AG08395 (cell line): ENCODE measurements at places on chromosomes 13 and 19.
A peak's percentile ranks its signal among the peaks of the same experiment; 100 is the strongest.

DNA sequence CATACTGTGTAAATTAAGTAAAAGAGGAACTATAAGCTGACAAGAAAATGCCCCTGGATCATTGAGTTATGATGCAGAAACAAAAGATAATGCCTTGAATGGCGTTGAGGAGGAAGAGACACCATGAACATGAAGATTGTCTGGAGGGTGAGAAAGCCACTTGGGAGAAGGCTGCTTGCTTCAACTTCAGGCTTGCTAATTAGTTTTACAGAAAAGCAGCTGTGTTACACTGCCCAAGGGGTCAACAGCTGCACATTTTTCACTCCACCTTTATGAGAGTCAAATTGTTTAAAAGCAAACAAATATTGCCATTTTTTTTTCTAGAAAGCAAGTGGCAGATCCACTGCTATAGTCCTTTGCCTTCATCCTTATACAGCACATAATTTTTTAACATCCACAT lies 35.5 kb upstream of the KLF12 start:
- DNase-seq: no peak

DNA sequence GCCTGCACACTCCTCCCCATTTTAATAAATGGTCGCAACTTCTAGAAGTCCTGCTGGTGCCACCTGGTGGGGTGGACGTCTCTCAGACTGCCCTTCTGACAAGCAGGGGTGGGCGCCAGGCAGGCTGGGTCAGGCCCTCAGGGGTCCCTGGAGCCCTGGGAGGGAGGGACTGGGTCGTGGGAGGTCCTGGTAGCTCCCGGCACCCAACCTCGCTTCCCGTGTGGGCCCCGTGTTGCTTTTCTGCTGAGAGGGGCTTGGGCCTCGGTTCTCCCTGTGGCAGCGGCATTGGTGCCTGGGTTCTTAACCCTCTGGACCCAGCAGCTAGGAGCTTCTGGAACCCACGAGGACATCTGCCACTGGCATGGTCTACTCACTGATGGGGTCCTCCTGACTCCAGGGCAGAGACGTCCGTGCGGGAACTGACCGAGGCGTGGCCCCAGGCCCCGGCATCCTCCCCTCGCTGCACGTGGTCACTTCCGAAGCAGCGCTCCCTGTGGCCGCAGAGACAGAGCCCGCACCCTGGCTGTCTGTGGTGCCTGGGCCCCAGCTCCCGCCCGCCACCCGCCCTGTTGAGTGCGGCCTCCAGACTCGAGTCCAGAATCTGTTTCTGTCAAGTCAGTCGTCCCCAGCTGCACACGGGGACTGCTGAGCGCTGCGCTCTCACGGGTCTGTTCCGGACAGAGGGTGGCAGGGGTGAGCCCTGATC lies 6.0 kb upstream of the TMPRSS9 start:
- DNase-seq: no peak

DNA sequence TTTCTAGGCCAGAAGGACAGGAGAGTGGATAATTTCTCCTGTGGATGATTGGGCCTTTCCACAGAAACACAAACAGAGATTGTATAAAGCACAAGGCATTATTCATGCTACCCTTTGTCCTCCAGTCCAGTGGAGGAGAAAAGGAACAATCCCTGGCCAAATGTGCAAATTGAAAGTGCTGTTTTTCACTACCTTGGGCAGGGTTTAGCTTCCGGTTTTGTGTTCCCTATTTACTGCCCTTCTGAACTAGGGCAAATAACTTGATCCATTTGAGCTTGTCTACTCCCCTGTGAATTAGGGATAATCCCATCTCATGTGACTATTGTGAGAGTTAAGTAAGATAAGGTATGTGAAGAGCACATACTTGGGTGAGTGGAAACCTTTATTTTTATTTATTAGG lies 13.3 kb downstream of the PDX1 start:
- DNase-seq: no peak

- DNase-seq: no peak
Observed at GRCh38 chr19:14459703-14460102, 15.5 kb downstream of the PTGER1 start.

DNA sequence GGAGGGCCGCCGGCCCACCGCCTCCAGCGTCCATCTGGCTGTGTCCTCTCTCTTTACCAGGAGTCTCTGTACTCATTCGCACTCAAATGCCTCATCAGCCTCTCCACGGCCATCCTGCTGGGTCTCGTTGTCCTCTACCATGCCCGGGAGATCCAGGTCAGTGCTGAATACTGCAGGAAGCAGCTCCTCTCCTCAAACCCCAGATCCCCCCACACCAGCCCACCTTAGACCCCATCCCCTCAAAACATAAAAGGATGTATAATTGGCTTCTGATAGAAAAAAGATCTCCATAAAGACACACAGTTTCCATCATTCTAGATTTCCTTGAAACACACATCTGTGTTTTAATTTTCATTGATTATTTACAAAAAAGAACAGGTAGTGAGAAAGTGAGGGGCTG lies 8.1 kb downstream of the KCNN1 start:
- no peak for DNase-seq

DNA sequence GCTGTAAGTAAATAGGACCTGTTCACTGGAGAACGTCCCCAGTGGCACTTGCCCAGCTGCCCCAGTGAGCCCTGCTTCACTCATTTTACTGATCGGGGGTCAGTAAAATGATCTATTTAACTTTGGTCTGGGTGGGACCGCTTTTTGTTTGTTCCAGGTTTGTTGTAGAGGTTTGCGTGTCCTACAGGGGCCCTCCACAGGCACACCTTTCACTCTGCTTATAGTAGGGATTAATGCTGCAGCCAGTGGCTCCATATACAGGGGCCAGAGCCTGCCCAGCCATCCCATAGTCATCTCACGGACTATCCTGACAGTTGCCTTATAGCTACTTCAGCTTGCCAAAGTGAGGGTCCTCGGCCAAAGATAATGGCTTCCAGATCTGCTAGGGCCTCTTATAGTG lies 104.1 kb downstream of the DNAJC3 start:
- DNase-seq: no peak

DNA sequence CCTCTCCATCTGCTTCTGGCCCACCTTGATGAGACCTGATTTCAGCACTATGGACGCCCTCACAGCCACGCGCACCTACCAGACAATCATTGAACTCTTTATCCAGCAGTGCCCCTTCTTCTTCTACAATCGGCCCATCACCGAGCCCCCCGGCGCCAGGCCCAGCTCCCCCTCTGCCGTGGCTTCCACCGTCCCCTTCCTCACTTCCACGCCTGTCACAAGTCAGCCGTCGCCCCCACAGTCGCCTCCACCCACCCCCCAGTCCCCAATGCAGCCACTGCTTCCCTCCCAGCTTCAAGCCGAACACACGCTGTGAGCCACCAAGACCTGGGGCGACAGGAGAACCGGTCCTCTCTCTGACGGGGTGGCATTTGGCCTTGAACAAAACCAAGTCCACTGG lies 19.3 kb upstream of the NPAS1 start:
- DNase-seq: no peak

- no peak for DNase-seq
Observed at GRCh38 chr13:105602956-105603670, 932.3 kb downstream of the EFNB2 start.

DNA sequence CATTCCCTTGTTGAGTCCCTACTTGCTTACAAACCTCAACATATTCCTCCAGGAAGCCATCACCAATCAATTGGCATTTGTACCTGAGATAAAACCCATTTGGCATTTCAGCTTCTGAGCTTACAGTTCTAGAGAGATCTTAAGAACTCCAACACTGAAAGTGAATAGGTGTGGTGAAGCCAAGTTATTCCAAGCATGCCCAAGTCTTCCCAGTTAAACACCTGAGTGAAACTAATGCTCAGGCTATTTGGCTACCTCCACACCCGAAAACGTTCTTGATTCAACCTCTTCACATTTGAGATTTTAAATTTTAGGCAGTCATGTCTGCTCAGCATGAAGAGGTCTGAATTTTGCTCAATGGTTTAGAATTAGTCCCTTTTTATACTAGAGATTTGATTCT lies 2.5 kb upstream of the SCEL start:
- no peak for DNase-seq

DNA sequence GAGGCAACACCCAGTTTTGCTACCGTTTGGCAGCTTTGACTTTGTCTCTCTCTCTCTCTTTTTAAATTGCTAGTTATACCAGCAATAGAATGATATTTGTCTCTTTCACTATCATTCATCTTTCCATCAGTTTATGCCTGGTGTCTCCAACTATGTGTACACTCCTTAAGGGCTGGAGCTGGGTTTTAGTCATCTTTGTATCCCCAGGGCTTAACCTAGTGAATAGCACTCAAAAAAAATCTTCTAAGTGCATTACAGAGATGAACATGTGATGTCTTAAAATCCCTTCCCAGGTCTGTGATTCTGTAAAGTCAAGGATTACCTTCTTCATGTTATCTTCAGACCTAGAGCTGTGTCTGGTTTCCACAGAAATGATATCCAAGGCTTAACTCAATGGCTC lies 7.8 kb upstream of the UBL3 start:
- DNase-seq: no peak

DNA sequence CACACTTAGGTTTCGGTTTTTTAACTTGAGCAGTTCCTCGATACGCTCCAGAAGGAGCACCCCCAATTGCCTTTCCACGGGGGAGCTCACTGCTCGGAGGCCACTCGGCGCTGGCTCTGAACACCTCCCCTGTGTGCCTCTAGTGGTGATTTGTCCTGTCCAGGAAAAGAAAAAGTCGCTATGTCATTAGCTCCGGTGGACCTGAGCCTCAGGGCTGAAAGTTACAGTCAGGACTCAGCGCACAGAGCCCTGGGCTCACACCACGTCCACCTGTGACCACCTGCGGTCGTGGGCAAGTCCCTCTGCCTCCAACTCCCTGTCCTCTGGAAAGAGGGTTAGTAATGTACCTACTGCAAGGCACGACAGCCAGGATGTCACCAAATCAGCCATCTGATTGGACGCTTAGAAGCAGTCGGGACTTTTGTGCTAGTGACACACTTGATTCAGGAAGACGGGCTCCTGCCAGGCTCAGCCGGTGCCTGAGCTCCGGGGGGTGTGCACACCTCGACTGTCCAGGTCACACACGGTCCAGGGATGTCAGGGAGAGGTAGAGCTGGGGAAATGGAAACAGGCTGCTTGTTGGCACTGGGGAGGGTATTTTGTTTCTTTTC lies 3.9 kb upstream of the TMPRSS9 start:
- no peak for DNase-seq

DNA sequence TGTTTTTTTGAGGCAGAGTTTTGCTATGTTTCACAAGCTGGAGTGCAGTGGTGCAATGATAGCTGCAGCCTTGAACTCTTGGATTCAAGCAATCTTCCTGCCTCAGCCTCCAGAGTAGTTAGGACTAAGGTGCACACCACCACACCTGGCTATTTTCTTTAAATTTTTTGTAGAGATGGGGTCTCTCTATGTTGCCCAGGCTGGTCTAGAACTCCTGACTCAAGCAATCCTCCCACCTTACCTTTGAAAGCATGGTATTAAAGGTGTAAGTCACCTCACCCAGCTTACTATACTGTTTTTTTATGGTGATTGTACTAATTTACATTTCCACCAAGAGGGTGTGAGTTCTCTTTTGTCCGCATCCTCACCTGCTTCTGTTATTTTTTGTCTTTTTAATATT lies 110.0 kb downstream of the FREM2 start:
- no peak for DNase-seq

DNA sequence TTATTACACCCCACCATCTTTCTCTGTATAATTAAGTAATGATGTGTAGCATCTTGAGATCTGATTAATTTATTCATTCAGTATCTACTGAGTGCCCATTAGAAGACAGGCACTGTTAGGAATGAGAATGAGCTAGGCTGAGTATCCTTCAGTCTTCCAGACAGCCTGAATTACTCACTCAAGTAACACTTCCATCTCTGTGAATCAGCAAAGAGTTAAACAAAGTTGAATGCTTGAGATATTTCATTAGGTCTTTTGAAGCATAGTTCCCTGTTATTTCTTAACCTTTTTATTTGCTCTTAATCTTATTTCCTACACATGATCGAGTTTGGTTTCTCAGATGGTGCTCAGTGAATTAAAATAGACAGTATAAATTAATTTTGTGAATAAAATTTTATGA lies 413.7 kb downstream of the DCT start:
- DNase-seq: peak; percentile 8

DNA sequence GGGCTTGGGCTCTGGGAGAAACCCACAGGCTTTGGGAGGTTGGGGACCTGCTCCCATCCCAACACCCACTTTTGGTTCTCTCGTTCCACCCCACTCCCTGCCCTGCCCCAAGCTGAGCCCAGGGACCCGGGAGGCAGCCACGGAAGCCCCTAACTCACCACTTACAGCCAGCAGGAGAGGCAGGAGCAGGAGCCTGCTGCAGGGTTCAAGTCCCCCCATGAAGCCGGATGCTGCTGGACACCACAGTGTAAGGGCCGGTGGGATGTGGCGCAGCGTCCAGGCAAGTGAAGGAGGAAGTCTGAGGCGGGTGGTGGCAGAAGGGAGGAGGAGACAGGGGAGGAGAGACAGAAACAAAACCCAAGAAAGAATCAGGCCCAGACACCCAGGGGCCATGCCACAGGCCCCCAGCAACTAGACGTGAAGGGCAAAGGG lies at the start of gene TYROBP:
TSS of gene TYROBP (minus strand) at position 286 of the 432 bp plus-strand sequence. CDS start at position 219, 67 bp downstream.
- no peak for DNase-seq

- no peak for DNase-seq
Observed at GRCh38 chr19:35216833-35217648, 11.5 kb downstream of the FAM187B start.

GRCh38 chr13:52345631-52346251 lies 60.2 kb downstream of the THSD1 start:
- DNase-seq: no peak

- no peak for DNase-seq
Observed at GRCh38 chr19:56838909-56839651, 1.4 kb downstream of the PEG3 start.

DNA sequence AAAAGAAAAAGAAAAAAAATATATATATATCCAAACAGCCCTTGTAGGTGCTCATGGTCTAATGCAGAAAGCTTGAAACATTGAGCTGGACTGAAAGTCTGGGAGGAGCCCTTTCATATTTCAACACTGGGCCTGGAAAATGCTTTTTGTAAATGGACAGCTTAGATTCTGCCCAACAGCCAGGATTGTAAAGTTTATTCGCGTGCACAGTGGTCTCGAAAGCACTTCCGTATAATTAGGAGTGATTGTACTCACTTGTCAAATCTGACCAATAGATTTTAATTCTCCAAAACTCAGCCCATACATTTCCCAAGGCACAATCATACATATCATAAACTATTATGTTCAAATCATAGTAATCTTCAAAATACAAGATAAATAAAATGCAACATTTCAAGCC lies 260.1 kb downstream of the COL4A1 start:
- DNase-seq: no peak

GRCh38 chr13:113889467-113889866 lies 25.6 kb upstream of the GAS6 start:
- DNase-seq: no peak

DNA sequence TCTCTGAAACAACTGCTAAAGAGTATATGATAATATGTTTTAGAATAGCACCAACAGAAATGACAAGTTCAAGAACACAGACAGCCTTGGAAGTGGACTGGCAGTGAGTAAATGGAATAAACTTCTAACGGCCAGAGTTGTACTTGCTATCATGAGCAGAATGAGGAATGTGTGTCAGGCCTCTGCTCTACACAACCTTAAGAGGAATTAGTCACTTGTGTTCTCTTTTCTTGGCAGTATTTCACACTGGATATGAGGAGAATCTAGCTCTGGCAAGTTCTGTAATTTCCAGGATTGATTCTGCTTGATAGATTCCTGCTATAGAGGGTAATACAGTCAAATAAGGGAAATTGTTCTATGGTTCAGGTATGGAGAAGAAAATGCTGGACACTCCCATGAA lies 757.3 kb downstream of the EFNB2 start:
- peak; percentile 6 for DNase-seq

GRCh38 chr19:42420055-42420544 lies 7.1 kb downstream of the LIPE start:
- peak; percentile 68 for DNase-seq
